Stimulated activated CD4-positive, alpha-beta T cell treated with anti-CD3 and anti-CD28 coated beads, Interleukin-15, amount 100 ng/mL, for 24 hours (primary cell): ENCODE measurements at places on chromosomes 1 and 21.

GRCh38 chr21:27339902-27340301 lies 373.0 kb upstream of the ADAMTS5 start:
- DNase-seq = no peak

GRCh38 chr1:163863731-163864130 lies 542.0 kb downstream of the NUF2 start:
- DNase-seq = no peak

- DNase-seq = no peak
These were observed 12.4 kb upstream of the TNFSF18 start for GRCh38 chr1:173063171-173063570.

DNA sequence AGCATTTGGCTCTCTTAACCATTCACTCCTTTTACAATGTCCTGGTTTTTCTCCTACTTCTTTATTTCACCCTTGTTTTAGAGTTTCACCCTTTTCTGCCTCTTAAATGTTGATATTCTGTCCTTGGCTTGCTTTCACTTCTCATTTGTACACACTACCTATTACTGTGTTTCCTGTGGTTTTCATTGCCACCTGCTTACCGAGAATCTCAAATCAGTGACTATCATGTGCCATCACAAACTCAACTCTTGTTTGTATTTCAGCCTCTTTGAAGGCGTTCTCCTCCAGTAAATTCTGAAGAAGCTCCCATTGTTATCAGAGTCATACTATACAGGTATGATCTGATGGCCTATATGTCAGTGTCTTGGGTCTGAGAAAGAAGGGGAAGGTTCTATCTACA lies 65.7 kb downstream of the NPHS2 start:
- DNase-seq = no peak

- no peak for DNase-seq
These were observed 35.0 kb downstream of the ESRRG start for GRCh38 chr1:216688127-216688657.

DNA sequence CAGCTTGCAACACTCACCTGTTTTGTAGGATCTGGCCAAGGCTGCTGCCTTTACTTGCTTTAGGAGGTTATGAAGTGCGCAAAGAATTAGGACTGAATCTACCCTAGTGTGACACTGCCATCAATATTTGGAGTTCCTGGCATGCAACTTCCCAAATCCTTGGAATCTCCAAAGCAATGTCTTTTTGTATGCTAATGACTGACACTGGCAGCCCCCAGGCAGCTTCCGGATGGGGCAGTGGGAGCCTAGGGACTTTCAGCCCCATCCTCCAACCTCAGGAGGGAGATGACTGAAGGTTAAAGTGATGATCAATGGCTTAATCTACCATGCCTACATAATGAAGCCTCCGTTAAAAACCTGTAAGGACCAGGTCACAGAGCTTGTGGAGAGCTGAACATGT lies 5.5 kb downstream of the RCC2 start:
- DNase-seq = no peak

DNA sequence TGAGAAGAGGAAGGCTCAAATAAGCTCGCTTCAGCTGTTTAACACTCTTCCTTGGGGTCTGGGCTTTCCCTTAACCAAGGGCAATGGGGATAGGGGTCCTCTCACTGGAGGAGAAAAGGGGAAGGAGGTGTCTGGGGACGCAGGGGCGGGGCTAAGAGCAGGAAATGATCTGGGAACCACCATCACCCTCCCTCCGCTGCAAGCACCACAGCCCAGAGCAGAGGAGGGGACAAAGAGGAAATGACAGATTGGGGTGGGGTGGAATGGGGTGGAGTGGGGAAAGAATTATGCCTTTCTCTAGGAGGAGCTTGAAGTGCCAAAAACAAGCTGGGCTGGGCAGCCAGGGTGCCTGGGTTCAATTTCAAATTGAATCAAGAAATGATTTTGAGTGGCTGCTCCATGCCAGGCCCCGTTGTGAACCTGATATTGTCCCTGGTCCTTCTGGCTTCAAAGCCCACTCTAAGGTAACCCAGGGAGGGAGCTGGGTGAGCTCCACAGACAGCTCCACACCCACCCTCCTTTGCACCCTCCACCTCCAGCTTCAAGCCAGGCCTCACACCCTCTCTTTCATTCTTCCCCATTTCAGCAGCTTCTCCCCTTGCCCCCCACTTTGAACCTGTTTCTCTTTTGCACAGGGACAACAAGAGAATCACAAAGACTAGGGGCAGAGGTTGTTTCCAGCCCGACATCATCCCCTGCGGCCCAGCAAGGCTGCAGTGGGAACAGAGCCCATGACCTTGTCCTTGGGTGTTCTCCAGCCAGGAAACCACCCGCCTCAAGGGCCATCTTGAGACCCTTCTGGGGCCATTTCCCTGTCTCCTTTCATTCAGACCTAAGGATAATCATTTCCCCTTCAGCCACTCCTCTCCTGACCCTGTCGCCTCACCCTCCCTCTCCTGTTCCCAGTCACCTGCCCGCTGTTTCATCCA lies 1.1 kb downstream of the ARHGAP30 start:
- peak; percentile 90 for DNase-seq

DNA sequence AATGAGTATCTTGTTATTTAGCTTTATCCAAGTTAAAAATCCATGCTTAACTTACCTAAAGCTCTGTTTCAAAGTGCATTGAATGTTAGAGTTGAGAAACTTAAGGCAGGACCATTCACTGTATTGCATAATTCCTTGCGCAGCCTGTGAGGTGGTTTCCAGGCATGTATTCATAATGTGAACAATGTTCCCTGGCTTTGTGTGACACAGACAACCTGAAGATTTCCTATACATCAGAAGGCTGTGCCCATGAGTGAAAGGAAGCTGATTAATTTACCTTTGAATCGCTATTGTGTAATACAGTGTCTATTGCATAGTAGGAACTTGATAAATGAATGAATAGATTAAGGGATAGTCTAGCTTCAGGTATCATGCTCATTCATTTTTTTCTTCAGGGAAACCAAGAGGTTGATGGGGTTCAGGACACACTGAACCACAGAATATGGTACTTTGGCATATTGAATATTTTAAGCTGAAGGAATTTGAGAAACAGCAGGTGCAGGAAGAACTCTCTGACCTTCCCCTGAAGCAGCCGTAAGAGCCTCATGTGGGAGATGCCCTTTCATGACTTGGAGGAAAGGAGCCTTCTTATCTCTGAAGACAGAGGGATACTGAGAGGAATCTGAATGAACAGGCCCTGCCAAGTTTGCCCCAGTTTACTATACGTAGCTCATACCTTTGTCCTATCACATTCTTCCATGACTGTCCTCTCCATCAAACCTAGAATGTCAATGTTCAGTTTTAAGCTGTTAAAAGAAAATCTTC lies 88.6 kb upstream of the GNG12 start:
- DNase-seq = no peak

- no peak for DNase-seq
These were observed 70.0 kb downstream of the PLXNA2 start for GRCh38 chr1:208174200-208174599.

GRCh38 chr1:21724098-21724497 lies 54.9 kb upstream of the RAP1GAP start:
- no peak for DNase-seq

DNA sequence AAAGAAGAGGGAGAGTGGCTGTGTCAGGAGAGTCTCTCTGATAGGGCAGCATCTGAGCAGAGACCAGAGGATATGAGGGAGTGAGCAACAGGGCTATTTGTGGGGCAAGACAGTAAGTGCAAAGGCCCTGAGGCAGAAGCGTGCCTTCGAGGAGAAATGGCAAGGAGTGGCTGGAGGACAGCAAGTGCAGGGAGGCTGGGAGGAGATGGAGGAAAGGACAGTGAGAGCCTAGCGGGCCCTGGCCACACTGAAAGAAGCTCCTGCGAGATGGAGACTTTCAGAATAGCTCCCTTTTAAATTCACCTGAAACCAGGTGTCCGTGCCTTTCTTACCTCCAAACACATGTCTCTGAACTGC lies 25.2 kb downstream of the EXOC8 start:
- no peak for DNase-seq

GRCh38 chr1:116763787-116764465 lies 9.7 kb downstream of the CD2 start:
- DNase-seq = peak; percentile 81

DNA sequence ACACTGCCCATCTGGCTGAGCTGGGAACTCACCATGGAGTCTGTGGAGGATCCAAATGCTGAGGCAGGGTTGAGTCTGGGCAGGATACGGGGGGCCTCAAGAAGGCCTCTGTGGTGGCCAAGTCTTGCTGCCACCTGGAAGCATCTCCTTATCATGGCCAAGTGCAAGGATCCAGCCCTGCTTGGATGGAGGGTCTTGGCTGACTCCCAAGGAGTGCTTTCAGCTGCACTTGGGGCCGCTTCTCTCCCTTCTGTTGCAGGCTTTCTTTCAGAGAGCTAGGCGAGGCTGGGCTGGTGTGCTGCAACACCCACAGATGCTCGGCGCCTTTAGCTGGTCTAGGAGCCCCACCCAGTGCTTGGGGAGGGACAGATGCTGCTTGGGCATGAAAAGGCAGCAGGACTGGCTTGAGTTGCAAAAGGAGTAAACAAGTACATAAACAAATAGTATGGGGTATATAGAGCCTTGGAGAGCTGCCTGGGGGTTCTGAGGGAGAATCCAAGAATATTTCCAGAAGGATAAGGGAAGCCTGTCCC lies at the start of gene THEM5:
THEM5 (minus strand) TSS at position 302 of the 533 bp plus-strand sequence; CDS start at position 155, 147 bp downstream.
- no peak for DNase-seq

GRCh38 chr1:20322825-20323612 lies 32.3 kb downstream of the VWA5B1 start:
- peak; percentile 67 for DNase-seq

DNA sequence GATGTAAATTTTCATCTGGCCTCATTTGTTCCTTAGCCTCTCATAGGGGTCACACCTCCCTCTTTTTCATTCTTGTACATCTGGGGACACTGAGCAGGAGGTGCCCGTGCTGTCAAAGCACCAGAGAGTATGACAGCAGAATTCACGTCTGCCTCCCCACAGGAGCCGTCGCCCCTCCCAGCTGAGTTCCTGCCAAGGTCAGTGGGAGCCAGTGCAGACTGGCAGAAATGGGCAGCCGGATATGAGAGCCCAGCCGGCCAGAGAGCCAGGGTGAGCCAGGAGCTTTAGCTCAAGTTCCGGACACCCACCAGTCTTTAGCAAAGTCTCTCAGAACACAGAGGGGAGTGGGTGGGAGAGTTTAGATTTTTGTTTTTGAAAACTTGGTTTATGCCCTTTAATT lies 21.9 kb downstream of the GPR137B start:
- DNase-seq = no peak

DNA sequence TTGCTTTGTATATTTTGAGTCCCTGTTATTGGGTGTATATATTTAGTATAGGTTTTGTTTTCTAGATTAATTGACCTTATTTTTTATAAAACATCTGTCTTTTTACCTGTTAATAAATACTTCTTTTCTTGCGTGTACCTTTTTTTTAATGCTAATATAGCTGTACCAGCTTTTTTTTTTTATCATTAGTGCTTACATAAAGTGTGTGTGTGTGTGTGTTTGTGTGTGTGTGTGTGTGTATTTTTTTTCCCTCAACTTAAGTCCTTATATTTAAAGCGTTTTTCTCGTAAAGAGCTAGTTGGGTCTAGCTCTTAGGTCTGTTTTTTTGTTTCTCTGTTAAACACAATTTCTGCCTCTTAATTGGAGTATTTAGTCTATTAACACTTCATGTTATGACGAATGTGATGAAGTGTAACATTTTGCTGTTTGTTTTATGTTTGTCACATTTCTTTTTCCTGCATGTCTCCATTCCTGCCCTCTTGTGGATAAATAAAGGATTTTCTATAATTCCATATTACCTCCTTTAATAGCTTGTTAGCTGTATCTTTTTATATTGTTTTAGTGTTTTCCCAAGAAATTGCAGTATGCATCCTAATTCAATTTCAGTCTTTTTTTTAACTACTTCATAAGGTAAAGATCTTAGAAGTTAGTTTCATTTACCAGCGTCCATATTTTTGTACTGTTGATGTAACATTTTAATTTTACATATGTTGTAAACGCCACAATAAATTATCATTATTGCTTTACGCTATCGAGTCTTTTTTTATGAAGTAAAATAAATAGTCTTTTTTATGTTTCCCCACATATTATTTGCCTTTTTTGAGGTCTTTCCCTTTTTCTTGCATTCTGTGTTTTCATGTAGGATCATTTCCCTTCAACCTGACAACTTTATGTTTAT lies 4.3 kb downstream of the PRMT2 start:
- DNase-seq = no peak

- DNase-seq = no peak
These were observed 146.3 kb upstream of the PKN2 start for GRCh38 chr1:88537787-88538186.

- no peak for DNase-seq
These were observed 269.8 kb upstream of the KAZN start for GRCh38 chr1:14328685-14329084.

DNA sequence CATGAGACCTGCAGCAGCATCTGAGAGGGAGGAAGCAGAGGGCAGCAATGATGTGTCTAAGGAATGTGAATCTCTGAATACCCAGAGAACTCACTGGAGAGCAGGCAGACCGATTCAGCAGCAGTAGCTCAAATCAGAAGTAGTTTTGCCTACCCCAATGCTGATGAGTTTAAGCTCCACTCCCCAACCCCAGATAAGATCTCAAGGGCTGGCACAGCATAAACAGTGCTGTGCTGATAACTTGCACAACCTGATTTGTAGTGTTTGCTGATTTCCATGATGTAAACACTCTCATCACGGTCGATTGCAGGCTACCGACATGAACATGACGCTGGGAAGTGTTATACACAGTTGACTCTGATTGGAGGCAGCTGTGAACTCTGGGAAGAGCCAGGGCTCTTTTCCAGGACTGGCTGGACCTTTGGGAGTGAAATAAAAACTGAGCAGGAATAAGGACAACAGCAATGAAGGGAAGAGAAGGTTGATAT lies 11.2 kb upstream of the HMGCS2 start:
- no peak for DNase-seq

DNA sequence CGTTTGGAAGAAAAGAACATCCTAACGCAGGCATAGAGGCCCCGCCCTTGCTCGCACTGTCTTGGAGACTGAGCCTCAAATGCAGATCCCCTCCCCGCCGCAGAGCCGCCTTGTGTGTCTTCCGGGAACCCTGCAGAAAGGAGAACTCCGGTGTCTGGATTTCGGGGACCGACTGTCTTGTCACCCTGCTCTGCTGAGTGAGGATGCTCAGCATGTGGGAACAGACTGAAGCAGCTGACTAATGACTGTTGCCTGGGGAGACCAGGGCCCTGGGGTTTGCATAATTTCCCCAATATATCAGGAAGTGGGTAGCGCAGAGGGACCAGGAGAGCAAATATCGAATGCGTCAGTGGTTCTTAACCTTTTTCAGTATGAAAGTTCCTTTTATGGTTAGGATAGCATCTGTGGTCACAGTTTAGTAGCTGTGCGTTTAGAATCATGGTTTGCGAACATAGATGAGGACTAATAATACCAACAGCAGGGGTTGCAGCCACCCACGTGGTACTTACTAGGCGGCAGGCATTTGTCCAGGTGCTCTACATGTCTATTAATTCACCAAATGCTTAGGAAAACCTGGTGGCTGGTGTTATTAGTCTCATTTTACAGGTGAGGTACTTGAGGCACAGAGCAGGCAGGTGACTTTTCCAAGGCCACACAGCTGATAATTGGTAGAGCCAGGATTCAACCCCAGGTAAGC lies 14.3 kb downstream of the GPR137B start:
- peak; percentile 49 for DNase-seq

GRCh38 chr1:108557296-108557695 lies 2.6 kb upstream of the EEIG2 start:
- no peak for DNase-seq

- DNase-seq = no peak
These were observed 25.7 kb upstream of the ERICH3 start for GRCh38 chr1:74699331-74699730.
